ENCODE measurements at places on chromosomes 2 and 18.

- no peak for DNase-seq
These were observed 748 bp downstream of the FMNL2 start for GRCh38 chr2:152335726-152336118.

DNA sequence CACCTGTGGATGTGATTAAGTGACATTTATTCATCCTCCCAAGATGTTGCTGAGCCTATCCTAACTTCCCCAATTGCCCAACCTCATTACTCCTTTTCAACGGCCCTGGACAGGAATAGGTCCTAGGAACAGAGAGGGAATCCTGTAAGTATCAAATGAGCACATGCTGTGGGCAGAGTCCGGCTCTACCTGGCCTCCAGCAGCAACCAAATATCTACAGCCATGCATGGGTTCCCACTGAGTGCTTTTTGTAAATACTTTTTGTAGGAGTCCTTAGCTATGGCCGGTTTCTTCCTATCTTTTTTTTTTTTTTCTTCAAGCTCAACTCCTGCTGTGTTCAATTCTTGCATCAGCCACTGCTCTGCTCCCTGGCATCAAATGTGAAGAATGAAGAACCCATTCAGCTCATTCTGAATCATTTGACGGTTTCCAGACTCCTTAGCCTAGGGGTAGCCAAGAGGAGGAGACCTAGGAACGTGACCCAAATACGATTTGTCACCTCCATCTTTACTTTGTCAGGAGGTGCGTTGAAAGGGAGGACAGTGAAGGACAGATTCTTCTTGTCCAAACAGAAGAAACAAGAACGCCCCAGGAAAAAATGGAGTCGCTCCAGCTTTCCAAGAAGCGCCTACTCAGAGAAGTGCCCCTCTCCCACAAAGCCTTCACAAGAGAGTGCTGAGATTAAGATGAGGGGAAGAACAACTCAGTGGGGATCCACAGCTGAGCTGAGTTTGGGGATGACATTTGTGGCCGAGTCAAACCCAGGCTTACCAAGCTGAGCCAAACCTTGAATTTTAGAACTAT lies 46.7 kb upstream of the LCLAT1 start:
- DNase-seq, result no peak

- no peak for DNase-seq
These were observed 1.0 kb downstream of the TEX44 start for GRCh38 chr2:231593666-231594065.

- no peak for DNase-seq
These were observed 127.7 kb downstream of the DYSF start for GRCh38 chr2:71581026-71581425.

DNA sequence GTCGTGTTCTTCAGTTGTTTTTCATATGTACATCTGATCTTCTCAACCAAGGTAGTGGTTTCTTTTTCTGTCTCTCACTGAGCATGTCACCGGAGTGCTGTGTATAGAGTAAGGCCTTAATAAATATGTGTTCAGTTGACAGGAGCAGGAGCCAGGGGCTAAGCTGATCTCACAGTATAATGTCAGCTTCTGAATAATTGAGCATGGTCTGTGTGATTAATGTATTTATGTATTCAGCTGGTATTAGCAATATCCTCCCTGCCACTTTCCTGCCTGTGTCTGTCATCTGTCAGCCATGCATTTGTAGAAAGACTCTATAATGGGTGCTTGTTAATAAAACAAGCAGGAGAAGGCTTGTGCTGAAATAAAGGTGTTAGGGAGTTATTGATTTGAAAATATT lies 198.9 kb downstream of the ADCYAP1 start:
- no peak for DNase-seq

DNA sequence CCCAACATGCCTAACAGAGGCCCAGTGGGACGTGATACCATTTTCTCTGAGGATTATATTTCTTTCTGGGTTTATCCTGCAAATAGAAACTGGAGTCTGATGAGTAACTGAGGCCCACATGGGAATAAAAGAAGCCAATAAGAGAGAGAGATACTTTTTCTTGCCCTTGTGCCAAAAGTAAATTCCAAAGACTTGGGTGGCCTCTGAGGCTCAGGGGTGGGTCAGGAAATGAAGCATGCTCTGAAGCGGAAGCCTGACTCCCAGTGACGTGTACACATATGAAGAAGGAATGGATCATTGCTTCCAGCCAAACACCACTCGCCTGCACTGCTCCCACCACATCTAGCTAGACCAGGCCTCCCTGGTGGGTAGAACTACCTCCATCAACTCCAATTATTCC lies 273.6 kb upstream of the NCKAP5 start:
- no peak for DNase-seq

- no peak for DNase-seq
These were observed 198.9 kb downstream of the TWIST2 start for GRCh38 chr2:239046822-239047221.
